ENCODE measurements at places on chromosomes 5 and 9. TPM values are rescaled to one million over a fixed set of nuclear protein-coding genes. Genes with fewer than 3 reads are reported as not detected.

Gene STPG3
- total RNA-seq = not detected

GRCh38 chr5:93622240-93622885 lies 39.3 kb downstream of the NR2F1 start:
- H3K4me3 ChIP-seq = no peak overlapping the region
- DNase-seq = no peak
- peaks cover 57% of the 10 kb centered on the region for H3K27me3 ChIP-seq
- H3K36me3 ChIP-seq = no peaks in the 10 kb centered on the region
- H3K4me1 ChIP-seq = no peaks in the 10 kb centered on the region

Gene CDH6
- 34.3 TPM for total RNA-seq

- no peaks in the 10 kb centered on the region for H3K27me3 ChIP-seq
- H3K27ac ChIP-seq = no peak overlapping the region
- peak; percentile 17 for DNase-seq
Measured at GRCh38 chr9:110303133-110303532, 34.5 kb downstream of the TXNDC8 start.

Gene IFNA2
- total RNA-seq = not detected
